Stimulated activated CD8-positive, alpha-beta memory T cell treated with anti-CD3 and anti-CD28 coated beads, Interleukin-4, amount 100 ng/mL, for 4 hours (primary cell): ENCODE measurements at places on chromosomes 7 and 10.

DNA sequence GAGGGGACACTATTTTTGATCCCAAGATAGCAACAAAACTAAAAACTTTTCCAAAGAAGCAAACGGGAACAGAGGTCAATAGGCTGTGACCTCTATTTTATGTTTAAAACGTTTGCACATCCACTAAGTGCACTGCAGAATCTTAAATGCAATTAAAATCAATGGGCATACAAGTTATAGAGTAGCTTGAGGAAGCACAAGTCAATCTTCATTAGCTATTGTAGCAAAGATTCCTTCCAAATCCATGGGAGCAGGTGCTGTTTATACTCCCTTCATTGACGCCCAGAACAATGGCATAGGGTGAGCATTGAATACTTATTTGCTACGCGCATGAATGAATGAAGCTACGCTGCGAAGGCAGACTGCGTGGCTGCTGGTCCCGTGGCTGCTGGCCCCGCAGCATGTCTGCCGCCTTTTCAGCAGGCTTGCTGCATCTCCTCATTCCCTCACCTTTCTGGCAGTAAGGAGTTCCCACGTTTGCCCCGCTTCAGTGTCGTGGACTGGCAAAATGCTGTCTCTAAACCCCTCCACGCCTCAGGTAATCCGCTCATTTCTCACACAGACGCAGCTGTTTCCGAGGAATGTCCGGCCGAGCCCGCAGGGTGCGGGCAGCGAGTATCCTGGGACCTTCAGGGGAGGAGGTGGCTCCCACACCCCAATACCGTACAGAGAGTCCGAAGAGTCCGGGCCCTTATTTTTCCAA is 754 bp upstream of the PHYHIPL start:
- DNase-seq = no peak

DNA sequence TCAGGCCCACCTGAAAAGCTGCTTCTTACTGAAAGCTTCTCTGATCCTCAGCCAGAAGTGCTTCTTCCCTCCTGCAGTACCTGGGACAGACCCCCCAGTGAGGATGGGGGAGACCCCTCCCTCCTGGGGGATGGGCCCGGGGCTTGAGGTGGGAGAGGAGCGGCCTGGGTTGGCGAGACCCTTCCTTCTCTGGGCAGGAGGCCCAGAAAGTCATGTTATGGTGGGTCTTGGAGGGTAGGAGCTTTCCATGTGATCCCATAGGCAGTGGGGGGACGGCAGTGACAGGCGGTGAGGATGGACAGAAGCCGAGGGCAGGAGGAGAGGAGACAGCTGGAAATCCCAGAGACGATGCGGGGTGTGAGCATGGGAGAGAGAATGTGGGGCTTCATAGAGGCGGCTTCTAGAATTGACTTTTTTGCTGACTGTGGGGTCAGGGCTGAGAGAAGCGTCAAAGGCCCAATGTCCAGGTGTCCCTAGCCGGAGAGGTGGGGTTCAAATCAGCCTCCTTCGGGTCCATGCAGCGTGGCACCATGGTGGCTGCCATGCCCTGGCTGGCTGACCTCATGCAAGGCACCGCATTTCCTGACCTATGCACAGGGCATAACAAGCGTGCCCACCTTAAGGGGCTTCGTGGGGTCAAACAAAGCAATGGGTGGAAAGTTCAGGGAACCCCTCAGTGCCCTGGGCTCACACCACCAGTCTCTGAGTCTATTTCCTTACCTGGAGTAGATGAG is 154.0 kb downstream of the UBE2H start:
- DNase-seq = no peak

DNA sequence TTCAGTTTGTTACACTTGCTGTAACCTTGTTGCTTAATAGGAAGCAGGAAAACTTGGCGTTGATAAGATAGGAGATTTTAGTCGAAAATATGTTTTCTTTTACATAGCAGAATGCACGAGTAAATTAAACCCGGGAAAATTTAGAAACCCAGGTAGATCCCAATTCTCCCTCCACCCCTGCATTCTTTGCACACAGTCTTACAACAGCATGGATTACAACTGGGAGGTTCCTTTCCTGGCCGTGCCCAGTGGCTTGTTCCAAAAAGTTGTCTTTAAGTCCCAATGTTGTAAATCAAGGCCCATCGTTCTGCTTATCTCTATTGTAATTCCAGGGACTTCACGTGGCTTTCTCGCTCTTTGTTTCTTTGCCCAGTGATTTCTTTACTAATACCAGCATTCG is 1.1 kb upstream of the DPY19L1 start:
- no peak for DNase-seq

DNA sequence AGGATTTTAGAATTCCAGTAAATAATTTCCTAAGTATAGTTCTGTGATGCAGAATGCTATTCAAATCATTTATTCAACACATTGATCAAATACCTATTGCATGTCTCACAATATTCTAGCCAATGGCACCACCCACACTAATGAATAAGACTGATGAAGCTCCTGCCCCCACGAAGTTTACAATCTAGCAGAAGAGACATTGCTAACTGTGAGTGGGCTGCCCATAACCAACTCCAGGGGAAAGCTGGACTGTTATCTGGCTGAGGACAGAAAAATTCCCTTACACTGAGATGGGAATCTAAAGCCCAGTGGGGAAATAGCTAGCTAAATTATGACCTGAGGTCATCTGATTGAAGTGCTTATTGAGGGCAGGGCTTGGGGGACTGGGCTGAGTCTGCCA is 128.8 kb upstream of the LYZL2 start:
- no peak for DNase-seq

DNA sequence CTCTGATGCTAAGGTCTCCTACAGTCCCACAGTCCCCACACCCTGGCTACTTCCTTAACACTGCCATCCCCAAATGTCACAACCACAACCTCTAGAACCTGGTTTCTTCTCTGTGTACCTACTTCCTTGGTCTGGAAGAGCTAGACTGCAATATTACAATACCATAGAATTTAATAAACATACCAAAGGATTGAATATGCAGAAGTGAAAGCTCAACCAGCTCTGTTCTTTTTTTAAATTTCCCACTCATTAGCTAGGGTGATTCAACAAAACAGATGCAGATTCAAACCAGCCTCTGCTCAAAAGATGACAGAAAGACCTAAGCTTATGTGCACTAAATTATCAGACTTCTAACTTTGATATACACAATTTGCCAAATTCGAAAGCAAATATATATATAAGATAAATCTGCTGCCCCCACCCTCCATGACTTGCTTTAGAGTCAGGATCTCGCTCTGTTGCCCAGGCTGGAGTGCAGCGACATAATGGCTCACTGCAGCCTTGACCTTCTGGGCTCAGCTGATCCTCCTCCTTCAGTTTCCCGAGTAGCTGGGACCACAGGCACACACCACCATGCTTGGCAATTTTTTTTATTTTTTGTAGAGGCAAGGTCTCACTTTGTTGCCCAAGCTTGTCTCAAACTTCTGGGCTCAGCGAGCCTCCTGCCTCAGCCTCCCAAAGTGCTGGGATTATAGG is 212.6 kb downstream of the CHCHD3 start:
- DNase-seq = no peak

DNA sequence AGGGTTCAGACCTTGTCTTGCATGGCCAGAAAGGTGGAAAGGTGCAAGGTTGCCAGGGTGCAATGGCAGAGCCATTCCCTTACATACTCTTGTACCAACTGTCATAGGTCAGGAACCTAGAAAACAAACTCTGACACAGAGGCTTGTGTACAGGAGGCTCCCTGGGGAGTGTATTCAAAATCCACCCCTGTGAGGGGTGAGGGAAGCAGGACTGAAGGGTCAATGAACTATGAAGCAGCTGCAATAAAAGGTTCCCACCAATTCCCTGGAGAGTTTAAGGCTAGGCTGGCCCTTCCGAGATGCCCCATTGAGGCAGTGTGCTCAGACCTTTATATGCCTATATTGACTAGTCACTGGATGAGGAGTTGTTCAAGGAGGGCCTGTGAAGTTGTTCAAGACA is 13.9 kb upstream of the CUZD1 start:
- DNase-seq = no peak

- no peak for DNase-seq
Measured at GRCh38 chr10:66795866-66796265, 130.0 kb upstream of the LRRTM3 start.

DNA sequence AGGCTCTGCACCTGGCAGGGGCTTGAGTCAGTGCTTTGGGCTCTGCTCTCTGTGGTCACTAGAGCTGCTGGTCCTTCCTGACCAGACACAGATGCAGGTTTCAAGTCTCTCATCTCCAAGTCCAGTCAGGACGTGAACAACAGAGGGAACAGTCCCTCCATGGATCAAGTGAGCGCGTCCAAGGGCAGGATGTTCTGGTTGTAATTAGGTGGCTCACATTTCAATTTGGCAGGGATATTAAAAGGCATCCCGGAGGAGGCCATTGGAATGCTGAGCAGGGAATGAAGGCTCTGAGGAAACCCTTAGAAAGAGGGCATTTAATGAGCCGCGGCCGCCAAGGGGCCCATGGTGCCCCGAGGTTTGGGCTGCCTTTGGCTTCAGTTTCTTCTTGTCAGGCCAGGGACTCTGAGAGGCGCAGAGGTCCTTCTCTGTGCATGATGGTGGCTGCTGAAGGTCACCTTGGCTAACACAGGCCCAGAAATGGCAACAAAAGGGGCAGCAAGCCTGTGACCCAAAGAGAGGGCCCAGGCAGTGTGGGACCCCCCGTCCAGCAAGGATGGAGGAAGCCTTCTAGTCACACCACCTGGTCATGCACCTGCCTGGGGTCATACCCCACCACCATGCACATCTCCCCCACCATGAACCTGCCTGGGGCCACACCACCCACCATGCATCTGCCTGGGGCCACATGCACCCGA is 30.7 kb upstream of the INPP5A start:
- DNase-seq = no peak
